ENCODE measurements at places on chromosomes 1 and 21. TPM values are rescaled to one million over a fixed set of nuclear protein-coding genes. Genes with fewer than 3 reads are reported as not detected.
A peak's percentile ranks its signal among the peaks of the same experiment; 100 is the strongest.

- no peak for DNase-seq
Measured at GRCh38 chr1:67194209-67194863, 28.1 kb downstream of the IL23R start.

- DNase-seq = no peak
Measured at GRCh38 chr1:172662464-172663109, 3.7 kb downstream of the FASLG start.

- no peak for DNase-seq
Measured at GRCh38 chr1:169110689-169111447, 4.4 kb downstream of the ATP1B1 start.

GRCh38 chr1:196660852-196661251 lies 9.0 kb downstream of the CFH start:
- no peak for DNase-seq

DNA sequence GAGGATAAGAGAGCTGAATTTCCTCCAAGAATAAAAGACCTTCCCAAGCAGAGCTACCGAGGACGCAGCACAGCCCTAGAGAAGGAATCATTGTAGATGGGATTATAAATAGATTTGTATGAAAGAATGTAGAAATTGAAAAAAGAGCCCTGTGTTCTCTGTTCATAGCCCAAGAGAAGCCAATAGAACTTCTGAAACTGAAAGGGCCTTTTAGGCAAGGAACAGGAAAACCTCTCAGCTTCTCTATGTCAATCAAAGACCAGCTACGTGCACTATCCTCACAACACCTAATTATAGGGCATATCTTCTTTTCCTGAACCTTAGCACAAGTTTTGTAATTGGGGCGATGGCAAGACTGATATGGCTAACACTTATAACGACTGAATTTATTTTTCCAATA lies 192.4 kb upstream of the RNPC3 start:
- DNase-seq = no peak

DNA sequence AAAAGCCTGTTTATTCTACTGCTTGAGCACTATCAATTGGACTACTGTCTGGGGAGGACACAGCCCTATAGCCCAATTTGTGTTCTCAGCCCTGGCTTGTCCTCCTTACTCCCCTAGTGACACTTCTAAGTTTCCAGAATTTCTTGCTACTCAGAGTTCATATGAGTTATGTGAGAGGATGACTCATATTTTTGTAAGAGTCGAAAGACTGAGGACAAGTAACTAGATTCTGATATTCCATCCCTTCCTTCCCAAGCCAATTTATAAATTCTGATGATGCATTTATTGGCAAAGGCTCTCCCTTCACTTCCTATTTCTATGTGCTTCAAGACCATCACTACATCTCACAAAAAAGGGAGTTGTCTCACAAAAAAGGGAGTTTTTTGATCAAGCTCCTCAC lies 422.2 kb upstream of the DEPDC1 start:
- DNase-seq = no peak

DNA sequence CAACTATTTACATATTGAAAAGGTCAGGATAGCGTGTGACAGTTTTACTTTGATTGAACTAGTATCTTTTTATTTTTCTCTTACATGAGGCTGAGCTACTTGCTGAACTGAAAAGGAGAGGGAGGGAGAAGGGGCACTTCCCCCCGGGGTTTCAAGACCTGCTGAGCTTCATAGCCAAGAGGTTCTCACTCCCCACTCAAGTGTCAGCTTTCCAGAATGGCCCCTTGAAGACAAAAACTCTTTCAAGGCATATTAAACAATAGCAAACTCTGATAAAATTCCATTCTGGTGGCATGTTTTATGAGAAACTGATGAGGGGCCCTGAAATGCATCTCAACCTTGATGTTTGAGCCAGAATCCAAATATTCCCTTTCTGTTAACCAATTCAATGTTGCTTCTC lies 143.0 kb downstream of the KAZN start:
- no peak for DNase-seq

- no peak for DNase-seq
Measured at GRCh38 chr1:246069581-246069980, 437.5 kb downstream of the SMYD3 start.

DNA sequence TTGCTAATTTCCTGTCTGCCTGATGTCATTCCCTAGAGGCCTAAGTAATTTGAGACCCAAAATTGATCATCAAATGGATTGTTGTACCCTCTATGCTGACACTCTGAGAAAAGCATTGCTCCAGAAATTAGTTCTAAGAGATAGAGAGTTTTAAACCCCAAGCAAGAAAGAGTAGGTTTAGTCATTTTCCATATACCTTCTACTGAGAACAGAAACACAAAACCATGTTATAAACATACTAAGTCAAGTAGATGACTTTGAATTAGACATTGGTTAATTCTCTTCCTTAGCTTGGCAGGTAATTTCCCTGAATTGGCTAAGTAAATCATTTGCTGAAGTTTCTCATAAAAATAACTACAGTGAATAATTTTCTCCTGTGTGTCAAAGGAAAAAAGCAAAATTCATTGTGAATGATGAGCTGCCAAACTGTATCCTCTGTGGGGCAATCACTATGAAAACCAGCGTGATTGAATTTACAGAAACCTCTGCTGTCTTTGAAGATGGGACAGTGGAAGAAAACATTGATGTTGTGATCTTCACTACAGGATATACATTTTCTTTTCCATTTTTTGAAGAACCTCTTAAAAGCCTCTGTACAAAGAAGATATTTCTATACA lies 20.1 kb downstream of the FMO4 start:
- DNase-seq = no peak

- peak; percentile 88 for DNase-seq
Measured at GRCh38 chr1:3483801-3484444, 29.5 kb downstream of the ARHGEF16 start.

DNA sequence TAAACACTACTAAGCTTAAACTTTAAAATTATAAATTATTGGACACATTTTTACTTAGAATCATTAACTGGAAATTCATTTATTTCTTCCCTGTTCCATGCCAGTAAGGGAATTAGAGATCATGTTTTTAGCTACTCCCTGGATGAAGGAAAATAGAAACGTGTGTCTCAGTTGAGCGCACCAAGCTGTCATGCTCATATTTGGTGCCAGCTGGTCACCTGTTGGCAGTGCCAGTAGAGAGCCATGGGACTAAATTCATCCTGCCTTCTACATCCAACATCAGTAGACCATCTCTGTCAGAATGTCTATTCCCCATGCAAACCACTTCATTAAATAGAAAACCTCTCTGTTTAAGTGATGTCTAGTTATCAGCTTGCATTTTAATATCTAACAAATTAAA lies 17.4 kb upstream of the SLC22A15 start:
- no peak for DNase-seq

GRCh38 chr1:27658951-27659496 lies 13.0 kb downstream of the IFI6 start:
- no peak for DNase-seq

DNA sequence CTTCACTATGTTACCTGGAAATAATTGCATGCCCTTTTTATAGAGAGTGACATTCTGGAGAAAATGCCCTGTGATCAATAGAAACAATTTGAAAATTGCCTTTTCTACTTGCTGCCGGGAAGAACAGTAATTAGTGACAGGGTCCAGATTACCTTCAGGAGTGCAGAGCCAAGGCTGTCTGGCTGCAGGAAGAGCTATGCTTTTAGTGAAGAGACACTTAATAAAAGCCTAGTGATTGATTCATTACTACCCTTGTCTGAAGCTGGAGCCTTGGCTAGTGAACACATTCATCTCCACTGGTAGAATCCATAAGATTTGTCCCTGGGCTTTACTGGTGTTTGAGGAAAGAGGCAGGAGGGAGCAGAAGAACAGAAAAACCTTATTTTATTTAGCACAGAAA lies 12.9 kb upstream of the DNASE2B start:
- no peak for DNase-seq

DNA sequence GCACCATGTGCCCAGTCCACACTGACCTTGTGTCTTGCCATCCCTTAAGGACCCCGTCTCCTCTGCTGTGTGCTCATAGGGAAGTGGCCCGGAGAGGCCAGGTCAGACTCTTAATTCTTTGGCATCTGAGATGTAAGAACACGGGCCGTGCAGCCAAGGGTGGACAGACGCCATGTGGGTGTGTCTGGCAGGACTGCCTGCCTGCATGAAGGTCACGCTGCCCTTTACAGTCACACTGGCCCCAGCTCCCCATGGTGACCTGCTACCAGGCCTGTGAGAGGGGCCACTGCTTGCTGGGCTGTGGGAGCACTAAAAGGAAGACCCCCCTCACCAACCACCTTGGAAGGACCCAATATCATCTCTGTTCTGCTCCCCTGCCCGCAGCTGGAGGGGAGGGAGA lies 17.7 kb downstream of the DHRS3 start:
- no peak for DNase-seq

Gene MAP3K21
- total RNA-seq = 24.0 TPM

Gene RNASEL
- 0.87 TPM for total RNA-seq

Gene SMIM11
- 1.4 TPM for total RNA-seq

Gene MSH4
- 0.30 TPM for total RNA-seq

Gene ARHGEF10L
- total RNA-seq = 34.4 TPM

Gene FCGR3A
- total RNA-seq = 0.32 TPM

Gene HSD3B2
- 0.94 TPM for total RNA-seq

Gene DRAXIN
- total RNA-seq = 13.4 TPM

Gene GBP1
- total RNA-seq = not detected

Gene RGS16
- total RNA-seq = 10.2 TPM

Measured in WTC11 (cell line).